Activated CD8-positive, alpha-beta T cell treated with anti-CD3 and anti-CD28 coated beads, Interleukin-2, amount 10 ng/mL, durations not matched to agents 7 days and 5 days (primary cell): ENCODE measurements at places on chromosomes 1 and 21.
A peak's percentile ranks its signal among the peaks of the same experiment; 100 is the strongest.

DNA sequence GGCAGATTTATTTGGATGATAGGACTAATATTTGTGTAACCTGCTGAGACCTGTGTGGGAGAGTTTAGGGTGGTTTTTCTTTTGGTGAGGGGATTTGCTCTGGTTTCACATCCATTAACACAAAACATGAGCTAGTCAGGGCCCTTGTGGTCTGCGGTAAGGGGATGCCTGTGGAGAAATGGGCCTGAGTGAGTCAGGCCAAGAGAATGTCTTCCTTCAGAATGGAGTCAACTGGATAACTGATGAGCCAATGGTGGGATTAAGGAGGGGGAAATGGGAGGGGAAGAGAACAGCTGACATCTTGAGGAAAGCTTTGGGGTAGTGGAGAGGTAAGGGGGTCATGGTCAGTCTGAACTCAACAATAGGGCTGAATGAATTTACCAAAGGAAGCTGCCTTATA is 13.9 kb downstream of the WNT2B start:
- no peak for DNase-seq

GRCh38 chr1:107147843-107148242 is 7.0 kb downstream of the NTNG1 start:
- no peak for DNase-seq

- DNase-seq = no peak
Observed at GRCh38 chr1:11501491-11501897, 22.5 kb downstream of the DISP3 start.

GRCh38 chr1:112997781-112998180 is 41.8 kb upstream of the SLC16A1 start:
- DNase-seq = no peak

GRCh38 chr1:23242414-23242813 is 25.1 kb upstream of the HTR1D start:
- no peak for DNase-seq

GRCh38 chr1:152227310-152227928 is 3.4 kb upstream of the HRNR start:
- DNase-seq = no peak

GRCh38 chr1:44425341-44426082 is 20.5 kb downstream of the RNF220 start:
- DNase-seq = no peak

GRCh38 chr1:248751142-248751541 is 4.4 kb downstream of the LYPD8 start:
- peak; percentile 27 for DNase-seq

- DNase-seq = no peak
Observed at GRCh38 chr1:97489834-97490233, 431.0 kb downstream of the DPYD start.

GRCh38 chr1:3611170-3612019 is at the start of gene MEGF6:
Gene MEGF6 (minus strand): TSS chr1:3611508. CDS start chr1:3611268, 240 bp downstream.
- peak; percentile 49 for DNase-seq

DNA sequence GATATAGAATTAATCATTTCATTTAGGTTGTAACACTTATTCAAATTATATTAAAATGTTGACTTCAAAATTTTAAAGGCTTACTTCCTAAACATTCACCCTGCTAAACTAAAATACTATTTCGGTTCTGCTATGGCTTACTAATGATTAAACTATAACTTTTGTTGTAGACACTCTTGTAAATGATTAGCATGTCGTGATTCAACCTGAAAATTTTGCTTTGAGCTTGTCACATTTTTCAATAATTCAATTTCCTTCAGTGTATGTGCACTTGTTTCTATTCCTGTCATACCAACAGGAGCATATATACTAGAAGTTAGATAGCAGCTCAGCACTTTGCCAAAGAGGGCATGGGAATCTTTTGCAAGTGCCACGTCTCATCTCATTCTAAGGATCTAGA is 1018.8 kb downstream of the AMY1C start:
- no peak for DNase-seq

DNA sequence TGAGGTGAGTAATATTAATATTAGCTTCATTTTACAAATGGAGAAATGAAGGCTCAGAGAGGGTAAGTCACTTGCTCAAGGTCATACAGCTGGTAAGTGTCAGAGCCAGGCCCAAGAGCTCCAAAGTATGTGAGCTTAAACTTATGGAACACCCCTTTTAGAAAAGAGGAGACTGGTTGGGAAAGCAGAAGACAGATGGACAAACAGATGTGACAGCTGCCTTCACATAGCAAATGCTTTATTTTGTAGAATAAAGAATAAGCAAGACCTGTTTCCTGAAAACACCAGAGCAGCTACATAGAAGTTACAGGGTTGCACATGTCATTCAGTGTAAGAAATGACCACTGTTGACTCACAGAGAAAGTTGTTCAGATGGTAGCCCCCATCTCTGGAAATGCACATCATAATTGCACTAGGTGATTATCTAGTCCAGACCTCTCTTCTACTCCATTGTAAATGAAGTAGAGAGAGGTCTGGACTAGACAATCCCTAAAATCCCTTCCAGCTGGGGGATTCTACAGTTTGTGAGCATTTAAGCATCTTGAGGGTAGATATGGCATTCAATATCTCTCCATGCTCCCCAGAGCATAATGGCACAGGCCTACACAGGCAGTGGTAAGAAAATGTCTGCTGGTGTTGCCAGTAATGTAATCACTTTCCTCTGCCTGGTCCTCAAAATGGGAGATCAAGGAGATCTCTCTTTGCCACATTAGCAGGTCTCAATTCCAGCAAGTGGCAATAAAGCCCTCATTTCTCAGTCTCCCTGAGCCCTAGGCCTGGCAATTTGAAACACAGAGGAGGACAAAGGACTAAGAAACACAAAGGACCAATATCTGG is 188.2 kb upstream of the FGGY start:
- no peak for DNase-seq
